Omental fat pad (tissue), 4 donors: ENCODE measurements at places on chromosomes 6 and 20. TPM values are rescaled to one million over a fixed set of nuclear protein-coding genes. Genes with fewer than 3 reads are reported as not detected.

ZKSCAN8 gene
- 16.8 TPM for total RNA-seq

DNA sequence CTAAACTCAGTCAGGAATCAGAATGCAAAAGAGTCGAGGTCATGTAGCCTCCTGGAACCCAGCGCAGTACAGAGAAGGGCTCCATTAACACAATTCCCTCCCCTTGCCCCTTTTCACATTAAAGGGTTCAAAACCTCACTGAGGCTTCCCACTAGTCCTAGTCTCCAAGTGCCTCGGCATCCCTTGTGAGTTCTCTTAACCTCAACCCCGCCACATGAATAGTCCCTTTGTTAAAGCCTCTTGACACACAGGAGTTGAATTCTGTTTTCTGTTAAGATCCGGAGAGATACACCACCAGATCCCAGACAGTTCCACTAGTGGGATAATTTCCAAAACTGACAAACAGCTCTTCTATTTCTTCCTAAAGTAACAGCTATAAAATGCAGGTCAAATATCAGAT lies 17.8 kb downstream of the PTPRT start:
- no peak for DNase-seq

FAM184A gene
- 14.3 TPM for total RNA-seq

ARMH2 gene
- total RNA-seq = 0.84 TPM

MTRF1L gene
- total RNA-seq = 21.0 TPM
